ENCODE measurements at places on chromosomes 6 and 20. TPM values are rescaled to one million over a fixed set of nuclear protein-coding genes. Genes with fewer than 3 reads are reported as not detected.

DNA sequence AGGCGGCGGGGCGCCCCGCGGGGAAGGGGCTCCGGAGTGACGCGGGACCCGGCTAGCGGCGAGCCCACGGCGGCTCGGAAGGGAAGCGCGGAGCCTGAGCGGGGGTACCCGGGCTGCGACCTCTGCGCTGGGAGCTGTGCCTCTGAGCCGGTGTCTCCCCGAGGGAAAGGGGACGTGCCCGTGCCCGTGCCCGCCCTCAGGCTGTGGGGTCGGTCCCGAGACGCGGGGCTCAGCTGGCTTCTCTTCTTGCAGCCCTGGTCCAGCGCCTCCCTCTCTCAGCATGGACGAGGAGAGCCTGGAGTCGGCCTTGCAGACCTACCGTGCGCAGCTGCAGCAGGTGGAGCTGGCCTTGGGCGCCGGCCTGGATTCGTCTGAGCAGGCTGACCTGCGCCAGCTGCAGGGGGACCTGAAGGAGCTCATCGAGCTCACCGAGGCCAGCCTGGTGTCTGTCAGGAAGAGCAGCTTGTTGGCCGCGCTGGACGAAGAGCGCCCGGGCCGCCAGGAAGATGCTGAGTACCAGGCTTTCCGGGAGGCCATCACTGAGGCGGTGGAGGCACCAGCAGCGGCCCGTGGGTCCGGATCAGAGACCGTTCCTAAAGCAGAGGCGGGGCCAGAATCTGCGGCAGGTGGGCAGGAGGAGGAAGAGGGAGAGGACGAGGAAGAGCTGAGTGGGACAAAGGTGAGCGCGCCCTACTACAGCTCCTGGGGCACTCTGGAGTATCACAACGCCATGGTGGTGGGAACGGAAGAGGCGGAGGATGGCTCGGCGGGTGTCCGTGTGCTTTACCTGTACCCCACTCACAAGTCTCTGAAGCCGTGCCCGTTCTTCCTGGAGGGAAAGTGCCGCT lies 686 bp downstream of the ZGPAT start:
- DNase-seq: peak; percentile 63

DNA sequence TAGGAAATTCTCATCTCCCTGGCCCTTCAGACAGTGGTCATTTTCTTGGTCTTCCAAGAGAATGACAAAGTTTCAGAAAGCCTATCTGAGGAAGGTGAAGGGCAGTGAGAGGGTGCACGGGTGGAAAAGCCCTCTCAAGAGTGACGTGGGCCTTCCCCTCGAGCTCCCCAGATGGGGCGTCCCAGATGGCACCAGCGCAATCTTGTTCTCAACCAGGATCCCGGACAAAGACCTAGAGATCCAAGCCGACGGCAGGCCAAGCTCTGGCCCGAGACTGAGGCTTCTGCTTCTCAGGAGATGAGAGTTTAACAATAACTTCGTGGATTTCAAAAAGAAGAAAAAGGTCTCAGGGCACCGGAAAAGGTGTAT lies 797 bp upstream of the ZNF133 start:
- DNase-seq: peak; percentile 63

- DNase-seq: no peak
These were observed 32.1 kb downstream of the BFSP1 start for GRCh38 chr20:17499041-17499440.

GRCh38 chr6:115706981-115707380 lies 353.7 kb downstream of the FRK start:
- DNase-seq: no peak

The EBF4 gene
- 15.3 TPM for total RNA-seq

The ETV7 gene
- total RNA-seq: 6.7 TPM

All from sciatic nerve (tissue), 2 donors.